ENCODE measurements at places on chromosomes 5 and 9.

- DNase-seq: no peak
Observed at GRCh38 chr5:82334085-82334692, 56.0 kb upstream of the RPS23 start.

GRCh38 chr5:63081402-63081801 lies 502.8 kb downstream of the LRRC70 start:
- no peak for DNase-seq

DNA sequence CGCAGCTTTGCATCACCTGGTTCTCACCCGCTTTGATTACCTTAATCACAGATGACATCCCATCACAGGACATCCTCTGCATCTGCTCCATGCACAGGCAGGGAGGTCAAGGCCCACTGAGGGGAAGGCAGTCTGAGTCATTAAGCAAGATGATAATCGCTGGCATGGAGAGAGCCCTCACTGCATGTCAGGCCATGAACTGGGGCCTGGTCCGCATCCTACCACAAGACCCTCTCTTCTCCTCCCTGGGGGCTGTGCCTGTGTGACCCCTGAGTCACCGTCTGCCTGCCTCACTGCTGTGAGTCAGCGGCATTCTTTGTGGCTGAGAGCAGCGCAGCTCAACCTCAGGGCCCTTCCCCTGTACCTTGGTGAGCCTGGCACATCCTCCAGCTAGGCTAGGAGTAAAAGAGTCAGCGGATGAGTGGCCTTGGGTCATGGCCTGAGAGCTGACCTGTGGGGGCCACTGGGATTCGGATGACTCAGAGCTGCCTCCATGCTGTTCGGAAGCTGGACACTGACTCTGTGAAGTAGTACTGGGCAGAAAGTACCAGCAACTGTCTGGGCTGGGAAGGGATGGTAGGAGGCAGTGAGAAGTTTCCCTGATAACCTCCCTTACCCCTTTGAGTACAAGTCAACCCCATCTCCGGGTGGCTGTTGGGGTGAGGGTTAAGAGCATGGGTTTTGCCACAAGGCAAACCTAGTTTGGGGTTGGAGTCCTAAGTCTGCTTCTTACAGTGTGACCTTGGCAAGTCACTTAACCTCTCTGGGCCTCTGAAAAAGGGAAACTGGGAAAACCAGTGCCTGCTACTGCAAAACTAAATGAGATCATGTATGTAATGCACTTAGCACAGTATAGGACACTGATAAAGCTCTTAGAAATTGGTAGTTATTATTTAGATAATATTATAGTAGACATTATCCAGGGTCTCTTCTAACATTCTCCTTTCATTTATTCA lies 14.6 kb upstream of the ARSI start:
- no peak for DNase-seq

DNA sequence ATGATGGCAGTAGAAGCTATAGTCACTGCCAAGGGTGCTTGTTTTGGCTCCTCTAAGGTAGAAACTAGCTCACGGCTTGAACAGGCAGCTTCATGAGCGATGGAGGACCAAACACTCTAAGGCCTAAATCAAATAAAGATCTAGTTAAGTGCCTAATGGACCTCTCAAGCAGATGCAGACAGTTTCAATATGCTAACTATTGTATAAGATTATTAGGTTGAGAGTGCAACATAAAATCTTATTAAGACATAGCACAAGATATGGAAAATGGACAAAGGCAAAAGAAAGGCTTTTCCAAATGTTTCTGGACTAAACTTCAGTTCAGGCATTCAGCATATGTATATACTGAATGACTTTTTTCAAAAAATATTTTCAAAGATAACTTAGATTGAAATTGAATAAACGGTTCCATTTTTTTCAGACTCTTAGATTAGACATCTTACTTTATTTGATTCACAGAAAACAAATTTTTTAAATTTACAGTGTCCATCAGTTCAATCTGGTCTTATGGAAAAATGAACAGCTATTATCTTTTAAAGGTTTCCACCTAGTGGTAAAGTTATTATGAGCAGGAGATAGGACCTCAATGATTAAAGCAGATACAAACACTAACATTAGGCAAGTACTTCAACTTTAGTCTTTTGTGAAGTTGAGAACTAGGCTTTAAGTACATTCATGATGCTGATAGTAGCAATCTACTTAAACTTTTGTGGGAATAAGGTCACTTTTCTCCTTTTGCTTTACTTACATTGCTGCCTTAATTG lies 1167.7 kb downstream of the MAT2B start:
- peak; percentile 26 for DNase-seq

GRCh38 chr5:67808340-67808739 lies 407.2 kb upstream of the PIK3R1 start:
- no peak for DNase-seq

DNA sequence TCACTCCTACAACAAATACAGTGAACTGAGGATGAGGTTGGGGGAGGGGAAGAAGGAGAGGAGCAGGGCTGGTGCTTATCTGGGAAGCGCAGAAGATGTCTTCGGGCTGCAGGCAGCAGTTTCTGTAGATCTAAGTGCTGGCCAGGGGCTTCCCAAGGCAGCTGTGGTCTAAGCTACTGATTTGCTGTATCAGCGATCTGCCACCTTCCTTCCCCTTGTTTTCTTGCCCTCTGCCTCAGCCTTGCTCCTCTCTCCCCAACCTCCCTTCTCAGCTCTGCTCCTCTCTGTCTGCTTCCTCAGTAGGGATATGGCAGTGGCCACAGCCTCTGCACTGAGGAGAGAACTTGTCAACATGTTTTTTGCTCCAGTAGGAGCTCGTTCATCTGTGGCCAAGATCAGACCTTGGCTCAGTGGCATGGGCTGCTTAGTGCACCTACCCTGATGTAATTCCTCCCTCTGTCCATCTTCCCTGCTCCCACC lies 42.8 kb upstream of the IL6ST start:
- DNase-seq: no peak

GRCh38 chr5:87243161-87243844 lies 24.4 kb upstream of the RASA1 start:
- no peak for DNase-seq

- DNase-seq: no peak
Observed at GRCh38 chr5:82327941-82328340, 49.8 kb upstream of the RPS23 start.

DNA sequence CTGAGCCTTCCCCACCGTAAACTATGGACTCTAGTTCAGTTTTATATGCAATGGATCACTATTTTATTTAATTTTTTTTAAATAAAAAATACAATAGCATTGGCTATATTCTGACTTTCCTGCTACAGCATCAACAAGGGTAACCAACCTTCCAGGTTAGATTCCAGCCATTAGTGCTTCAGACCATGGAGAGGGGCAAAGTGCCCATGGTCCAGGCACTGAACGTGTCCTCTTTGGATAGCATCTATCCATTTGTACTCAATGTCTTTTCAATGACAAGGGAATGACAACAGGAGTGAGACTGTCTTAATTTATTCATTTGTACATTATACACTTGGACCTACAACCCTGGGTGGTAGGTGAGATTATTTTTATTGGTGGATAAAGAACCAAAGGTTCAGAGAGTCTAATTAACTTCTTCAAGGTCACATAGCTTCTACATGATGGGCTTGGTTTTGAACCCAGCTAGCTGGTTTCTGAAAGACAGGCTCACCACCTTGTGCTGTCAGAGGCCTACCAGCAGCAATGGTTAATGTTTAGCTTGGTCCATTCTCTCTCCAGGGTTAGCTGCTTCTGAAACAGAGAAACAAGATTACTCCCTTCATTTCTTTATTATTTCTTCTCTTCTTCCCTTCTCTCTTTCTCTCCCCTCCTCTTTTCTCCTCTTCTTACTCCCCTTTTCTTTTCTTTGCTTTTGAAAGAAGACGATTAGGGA lies 11.5 kb downstream of the TMEM171 start:
- DNase-seq: no peak

DNA sequence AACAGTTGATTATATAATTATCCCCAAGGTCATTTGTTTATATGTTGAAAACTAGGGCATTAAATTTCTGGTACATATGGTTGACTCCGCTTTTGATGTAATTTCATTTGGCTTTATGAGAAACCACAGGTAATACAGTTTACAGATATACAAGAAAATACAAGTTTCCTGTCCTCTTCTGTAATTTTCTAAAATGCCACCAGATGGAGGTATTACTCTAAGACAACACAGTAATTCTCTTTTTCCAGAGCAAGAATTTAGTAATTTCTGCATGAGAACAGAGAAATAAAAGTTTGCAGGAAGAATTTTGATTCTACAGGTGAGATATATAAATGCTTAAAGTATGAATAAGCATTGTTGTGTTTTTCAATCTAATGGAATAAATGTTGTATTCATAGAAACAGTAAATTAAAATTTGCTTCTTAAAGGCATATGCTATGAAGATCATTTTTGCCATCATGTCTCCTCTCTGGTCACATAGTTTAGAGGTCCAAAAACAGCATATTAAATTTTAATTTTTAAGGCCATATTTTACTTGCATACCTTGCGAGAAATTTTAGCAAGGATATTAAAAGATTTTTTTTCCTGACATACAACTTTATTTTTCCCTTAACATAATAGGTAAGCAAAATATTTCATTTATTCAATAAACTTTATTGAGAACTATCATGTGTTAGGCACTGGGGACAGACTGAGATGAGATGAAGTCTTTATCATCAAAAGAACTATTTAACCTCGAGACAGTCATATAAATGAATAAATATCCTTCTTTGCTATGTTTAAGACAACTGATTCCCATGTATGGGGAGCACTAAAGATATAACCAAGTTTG lies 22.7 kb downstream of the CHD1 start:
- peak; percentile 54 for DNase-seq

All from T47D (cell line).